CD4-positive, alpha-beta T cell treated with Interleukin-4 for 1 hour (primary cell): ENCODE measurements at places on chromosomes 2 and 18.

- no peak for DNase-seq
Observed at GRCh38 chr2:119879502-119879901, 119.8 kb downstream of the PTPN4 start.

DNA sequence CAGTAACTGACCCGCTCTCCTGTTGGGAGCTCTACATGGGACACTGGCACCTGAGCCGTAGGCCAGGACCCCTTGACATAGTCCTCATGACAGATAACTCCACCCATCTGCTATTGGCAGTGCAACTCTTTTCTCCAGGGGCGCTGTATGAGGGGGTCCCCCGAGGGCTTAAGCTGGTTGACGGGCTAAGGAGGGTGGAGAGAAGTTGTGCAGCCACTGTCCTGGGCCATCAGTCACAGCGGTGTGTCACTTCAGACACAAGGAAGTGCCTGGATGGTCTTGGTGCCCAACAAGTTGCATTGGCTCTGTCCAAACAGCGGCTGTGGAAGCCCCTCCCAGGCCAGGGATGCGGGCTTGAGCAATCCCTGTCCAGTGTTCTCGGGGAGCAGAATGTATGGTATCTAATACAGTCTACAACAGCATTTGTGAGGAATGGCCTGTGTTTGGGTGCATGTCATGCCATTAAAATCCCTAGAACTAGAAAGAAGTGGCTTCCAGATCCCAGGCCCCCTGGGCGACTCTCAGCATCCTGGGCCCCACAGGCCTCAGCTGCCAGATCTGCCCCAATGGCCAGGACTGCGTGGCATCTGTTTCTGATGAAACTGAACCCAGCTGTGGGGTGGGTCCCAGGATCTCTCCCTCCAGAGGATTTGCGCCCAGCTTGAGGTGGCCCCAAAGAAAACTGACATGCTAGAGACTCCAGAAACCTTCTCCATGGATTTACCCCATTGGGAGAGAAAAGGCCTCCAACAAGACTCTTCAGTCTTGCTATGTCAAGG lies 23.3 kb downstream of the TTC32 start:
- DNase-seq = no peak

DNA sequence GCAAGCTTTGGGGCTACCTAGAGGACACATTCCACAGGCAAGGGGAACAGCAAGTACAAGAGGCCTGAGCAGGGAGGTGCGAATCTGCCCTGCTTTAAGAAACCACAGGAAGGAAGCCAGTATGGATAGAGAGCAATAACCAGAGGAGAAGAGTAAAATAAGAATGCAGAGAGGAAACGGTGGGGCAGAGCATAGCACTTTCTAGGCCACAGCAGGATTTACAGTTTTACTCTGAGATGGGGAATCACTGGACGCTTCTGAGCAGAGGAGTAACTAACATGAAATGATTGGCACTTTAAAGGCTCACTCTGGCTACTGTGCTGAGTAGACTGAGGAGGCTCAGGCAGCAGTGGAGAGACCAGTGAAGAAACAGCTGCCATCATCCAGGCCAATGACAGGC lies 23.8 kb downstream of the AAK1 start:
- DNase-seq = no peak

GRCh38 chr18:42527766-42528165 lies 572.7 kb downstream of the PIK3C3 start:
- no peak for DNase-seq

DNA sequence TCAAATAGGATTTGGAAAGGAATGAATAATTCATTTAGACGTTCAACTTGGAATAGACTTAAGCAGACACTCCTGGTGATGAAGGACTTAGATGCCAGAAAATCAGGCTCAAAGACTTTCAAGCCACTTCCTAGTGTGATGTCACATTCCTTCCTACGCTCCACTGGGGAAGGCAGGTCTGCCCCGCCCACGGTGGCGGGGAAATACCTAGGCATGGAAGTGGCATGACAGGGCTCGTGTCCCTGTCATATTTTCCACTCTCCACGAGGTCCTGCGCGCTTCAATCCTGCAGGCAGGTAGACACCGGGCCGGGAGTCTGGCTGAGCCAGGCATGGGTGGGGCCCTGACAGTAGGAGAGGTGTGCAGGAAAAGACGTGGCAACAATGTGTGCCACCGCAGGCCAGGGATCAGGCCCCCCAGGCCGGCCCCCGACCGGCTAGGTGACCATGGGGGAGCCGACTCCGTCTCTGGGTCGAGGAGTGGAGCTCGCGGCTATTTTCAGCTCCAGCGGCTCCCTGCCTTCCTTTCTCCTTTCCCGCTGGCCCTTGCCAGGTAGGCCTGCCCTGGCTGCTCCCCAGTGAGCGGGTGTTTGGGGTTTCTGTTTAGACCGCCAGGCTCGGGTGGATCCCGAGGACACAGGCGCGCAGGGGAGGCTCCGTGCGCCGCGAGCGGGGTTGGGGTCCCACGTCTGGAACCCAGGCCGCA lies at the start of gene IL1RL2:
Gene IL1RL2 (plus strand): TSS at position 233 of the 705 bp plus-strand sequence. CDS start 845 bp downstream, outside the sequence.
- no peak for DNase-seq

DNA sequence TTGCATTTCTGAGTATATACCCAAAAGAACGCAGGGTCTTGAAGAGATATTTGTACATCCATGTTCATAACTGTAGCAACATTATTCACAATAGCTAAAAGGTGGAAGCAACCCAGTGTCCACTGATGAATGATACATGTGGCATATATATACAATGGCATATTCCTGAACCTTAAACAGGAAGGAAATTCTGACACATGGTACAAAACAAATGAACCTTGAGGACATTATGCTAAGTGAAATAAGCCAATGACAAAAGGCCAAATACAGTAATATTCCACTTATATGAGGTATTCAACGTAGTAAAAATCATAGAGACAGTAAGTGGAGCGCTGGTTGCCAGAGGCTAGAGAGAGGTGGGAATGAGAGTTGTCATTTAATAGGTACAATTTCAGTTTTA lies 8.1 kb downstream of the AAK1 start:
- no peak for DNase-seq

GRCh38 chr2:49924044-49924817 lies 769.9 kb upstream of the FSHR start:
- DNase-seq = no peak

DNA sequence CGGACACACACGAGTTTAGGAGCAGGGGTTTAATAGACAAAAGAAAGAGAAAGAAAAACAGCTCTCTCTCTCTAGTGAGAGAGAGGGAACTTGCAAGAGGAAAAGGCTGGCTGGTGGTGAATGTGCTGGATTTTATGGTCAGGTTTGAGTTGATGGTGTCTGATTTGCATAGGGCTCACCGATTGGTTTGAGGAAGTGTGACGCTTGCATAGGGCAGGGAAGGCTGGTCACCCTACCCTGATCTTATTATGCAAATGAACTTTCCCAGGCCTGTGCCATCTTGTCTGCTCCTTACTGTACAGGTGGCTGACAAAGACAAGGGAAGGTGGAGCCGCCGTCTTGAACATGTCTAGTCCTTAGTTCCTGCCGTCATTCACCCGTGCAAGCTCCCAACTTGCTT lies 408.9 kb downstream of the RIT2 start:
- no peak for DNase-seq

- no peak for DNase-seq
Observed at GRCh38 chr18:31077878-31078277, 24.3 kb downstream of the DSC2 start.

DNA sequence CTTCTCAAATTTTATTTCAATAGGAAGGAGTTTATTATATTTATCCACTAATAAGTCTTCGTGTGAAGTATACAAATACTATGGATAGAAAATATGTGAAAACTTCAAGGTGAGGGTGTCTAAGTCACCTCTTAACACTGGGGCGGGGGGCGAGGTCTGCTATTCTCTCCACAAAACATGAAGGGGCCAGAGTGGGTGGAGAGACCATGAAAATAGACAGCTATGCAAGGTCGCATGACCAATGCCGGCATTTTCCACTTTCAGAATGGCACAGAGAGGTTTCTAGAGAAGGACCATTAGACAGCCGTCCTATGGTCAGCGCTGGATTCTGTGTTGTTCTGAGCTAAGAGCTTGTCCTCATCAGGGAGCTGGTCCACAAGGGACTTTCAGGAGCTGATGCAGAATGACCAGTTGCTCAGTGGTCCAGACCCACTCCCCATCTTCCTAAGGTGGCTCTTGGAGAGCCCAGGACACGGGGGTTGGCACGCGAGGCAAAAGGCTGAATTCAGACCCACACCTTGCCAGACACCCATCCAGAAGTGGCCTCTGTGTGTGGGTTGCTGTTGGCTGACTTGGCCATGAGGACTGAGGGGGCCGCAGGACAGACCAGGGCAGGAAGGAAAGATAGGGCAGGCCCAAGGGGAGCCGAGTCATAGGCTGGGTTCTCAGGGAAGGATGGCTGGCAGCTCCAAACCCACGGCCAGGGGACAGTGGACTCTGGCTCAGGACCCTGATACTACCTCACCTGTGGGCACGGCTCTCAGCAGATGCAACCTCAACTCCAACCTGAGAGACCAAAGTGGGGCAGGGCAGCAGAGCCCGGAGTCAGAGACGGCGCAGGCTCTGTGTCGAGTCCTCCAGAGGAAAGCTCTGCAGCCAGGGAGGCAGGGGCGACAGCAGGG lies 69.8 kb downstream of the NDUFA10 start:
- DNase-seq = no peak

DNA sequence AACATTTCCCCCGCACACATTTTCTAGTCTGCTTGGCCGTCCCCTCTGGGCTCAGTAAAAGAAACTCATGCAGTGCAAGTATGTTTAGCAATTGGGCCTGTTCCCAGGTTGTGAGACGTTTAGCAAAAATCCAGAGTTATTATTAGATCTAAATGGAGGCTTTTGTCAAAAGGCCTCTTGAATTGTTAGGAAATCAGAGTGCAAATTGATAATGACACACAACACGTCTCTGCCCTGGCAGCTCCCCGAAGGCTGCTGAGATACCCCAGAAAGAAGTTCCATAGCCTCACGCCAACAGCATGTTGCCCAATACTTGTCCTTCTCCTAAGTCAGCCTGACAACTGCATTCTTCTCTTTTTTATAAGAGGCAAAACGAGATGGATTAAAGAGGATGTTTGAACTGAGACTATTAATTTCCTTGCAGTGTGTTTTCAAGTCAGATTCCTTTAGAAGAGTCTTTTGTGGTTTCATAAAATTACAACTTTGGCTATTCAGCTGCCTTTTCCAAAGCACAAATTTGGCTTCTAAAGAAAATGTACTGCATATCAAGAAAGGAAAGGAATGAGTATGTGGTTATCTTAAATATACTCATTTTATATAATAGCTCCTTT lies 202.2 kb downstream of the TRIB2 start:
- no peak for DNase-seq

GRCh38 chr2:60410456-60411146 lies 142.9 kb downstream of the BCL11A start:
- DNase-seq = no peak

- DNase-seq = no peak
Observed at GRCh38 chr2:7012141-7012764, 95.0 kb downstream of the RNF144A start.

GRCh38 chr2:55883829-55884228 lies 39.8 kb downstream of the EFEMP1 start:
- DNase-seq = no peak

GRCh38 chr2:176488431-176488830 lies 219.2 kb downstream of the MTX2 start:
- DNase-seq = no peak

DNA sequence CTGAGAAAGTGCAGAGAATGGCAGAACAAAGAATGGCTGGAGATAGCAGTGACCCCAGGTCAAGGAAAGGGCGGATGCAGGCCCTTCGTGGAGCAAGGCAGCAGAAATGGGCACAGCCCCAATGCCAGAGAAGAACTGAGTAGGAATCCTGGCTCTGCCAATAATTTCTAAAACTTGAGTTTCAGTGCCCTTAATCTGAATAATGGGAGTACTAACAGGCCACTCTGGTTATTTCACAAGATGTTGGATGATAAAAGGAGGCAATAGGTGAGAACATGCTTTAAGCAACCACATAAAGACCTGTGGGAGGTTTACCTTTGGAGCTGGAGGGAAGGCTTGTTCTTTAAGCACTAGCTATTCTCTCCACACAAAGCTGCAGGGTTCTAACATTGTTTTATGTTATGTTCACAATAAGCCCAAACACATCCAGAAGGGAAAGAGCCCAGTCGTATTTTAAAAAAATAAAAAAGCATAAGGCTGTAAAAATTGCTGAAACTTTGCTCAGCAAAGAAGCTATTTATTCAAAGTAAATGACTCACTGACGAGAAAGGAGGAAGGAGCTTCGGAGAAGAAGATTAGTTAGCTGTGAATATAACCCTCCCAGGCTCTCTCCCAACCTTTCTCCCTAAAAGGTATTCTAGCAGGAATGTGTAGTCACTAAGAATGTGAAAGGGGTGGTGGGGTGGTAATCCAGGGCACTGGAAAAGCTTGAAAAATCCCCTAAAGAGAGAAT lies 470.2 kb downstream of the TXNL1 start:
- DNase-seq = no peak

GRCh38 chr18:29060349-29060748 lies 883.4 kb upstream of the CDH2 start:
- no peak for DNase-seq

DNA sequence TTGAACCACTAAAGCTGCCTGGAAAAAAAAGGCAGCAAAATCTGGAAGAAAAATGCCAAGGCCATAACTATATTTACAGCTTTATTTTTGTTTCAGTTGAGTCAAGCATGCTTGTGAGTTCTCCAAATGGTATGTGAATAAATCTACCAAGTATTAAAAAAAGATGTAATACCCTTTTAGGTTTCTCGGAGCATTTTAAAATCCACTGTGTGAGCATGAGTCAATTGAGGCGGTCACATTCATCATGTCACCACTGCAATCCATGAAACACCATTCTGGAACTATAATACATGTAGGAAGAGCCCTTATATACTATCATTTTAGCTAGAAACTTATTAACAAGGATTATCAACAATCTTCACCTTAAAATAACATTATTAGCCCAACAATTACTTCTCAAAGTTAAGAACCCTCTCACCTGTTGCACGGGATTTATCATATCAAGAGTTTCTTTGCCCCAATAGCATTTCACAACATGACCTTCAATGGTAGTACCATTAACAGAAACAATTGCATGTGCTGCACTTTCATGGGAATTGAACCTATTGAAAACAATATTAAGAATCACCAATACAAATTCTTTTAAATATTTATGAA lies 24.2 kb upstream of the C2orf42 start:
- no peak for DNase-seq

DNA sequence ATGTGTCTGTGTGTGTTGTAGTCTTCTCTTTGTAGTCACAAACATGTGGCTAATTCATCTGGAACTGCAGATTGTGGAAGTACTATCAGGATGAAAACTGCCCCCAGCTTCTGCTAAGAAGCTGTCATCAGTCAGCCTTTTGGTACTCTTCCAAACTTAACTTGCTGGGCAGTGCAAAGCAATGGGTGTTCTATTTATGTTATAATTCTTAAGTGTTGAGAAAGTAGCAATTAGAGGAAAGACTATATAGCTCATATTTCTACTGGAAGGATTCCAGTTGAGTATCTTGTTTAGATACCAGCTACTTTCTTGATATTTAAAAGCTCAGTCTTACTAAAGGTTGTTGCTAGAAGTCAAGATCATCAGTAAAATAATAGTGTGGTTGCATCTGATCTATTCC lies 52.1 kb downstream of the SLC38A11 start:
- no peak for DNase-seq
